T-helper 17 cell (primary cell): ENCODE measurements at places on chromosomes 3 and 15. TPM values are rescaled to one million over a fixed set of nuclear protein-coding genes. Genes with fewer than 3 reads are reported as not detected.

Gene TMC3
- not detected for total RNA-seq

Gene GOLGA6L9
- total RNA-seq: 3.3 TPM

Gene DGKG
- 2.6 TPM for total RNA-seq

- H3K4me1 ChIP-seq: peaks cover 2% of the 10 kb centered on the region
- peaks cover 7% of the 10 kb centered on the region for H3K36me3 ChIP-seq
- H3K4me3 ChIP-seq: no peak overlapping the region
- DNase-seq: no peak
Measured at GRCh38 chr15:77738038-77738370, 105.3 kb upstream of the LINGO1 start.

- no peaks in the 10 kb centered on the region for H3K4me1 ChIP-seq
- H3K4me3 ChIP-seq: no peak overlapping the region
- no peak for DNase-seq
- peaks cover 3% of the 10 kb centered on the region for H3K36me3 ChIP-seq
- peaks cover 56% of the 10 kb centered on the region for H3K27me3 ChIP-seq
Measured at GRCh38 chr15:62566248-62566647, 401.2 kb upstream of the C2CD4B start.

DNA sequence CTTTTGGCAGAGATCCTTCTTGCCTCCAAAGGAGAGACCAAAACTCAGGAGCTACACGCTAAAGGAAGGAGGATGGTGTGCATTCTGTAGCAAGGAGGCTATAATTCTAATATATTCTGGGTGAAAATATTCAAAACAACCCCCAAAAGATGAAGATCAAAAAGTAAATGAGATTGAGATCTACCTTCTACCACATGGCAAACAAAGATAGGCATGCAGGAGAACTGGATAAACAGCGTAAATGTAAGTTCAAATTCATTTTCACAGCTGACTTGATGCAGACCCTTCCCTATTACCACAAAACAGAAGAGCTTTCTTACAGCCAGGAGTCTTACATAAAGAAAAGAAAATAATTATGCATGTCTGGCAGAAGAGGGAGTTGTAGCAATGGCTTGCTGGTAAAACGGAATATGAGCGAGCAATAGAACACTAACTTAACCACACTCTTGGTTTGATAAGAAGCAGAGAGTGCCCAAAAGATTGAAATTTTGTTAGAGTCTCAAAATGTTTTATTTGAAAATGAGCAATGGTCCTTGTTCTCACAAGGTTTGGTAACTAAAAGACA lies 272.7 kb downstream of the MECOM start:
- no peaks in the 10 kb centered on the region for H3K36me3 ChIP-seq
- H3K4me3 ChIP-seq: no peak overlapping the region
- no peak overlapping the region for H3K27ac ChIP-seq
- no peak for DNase-seq
- no peaks in the 10 kb centered on the region for H3K4me1 ChIP-seq
- peaks cover 16% of the 10 kb centered on the region for H3K27me3 ChIP-seq
